ENCODE measurements at places on chromosomes 2 and 18.

- no peak for DNase-seq
- no peak overlapping the region for H3K4me3 ChIP-seq
- no peaks in the 10 kb centered on the region for H3K36me3 ChIP-seq
- H3K27ac ChIP-seq = no peak overlapping the region
- H3K27me3 ChIP-seq = no peaks in the 10 kb centered on the region
Observed at GRCh38 chr2:131567891-131568290, 40.2 kb downstream of the CCDC74A start.

DNA sequence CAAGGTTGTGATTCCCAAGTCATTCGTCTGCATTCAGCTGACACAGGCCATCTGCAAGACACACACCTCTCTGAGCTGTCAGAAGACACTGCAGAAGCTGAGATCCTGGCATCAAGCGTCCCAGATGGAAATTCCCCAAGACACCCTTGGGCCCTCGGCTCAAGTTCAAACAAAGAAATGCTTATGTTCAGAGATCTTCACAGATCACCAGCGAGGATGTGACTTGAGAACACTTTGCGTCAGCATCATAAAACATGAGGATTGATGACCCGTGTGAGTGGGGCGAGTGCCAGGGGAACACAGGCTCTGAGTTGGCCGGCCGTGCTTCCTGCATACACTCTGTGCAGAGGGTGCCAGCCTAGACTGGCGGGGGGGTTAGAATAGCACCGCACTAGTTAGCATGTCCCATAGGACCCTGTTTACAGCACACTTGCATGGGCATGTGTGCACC, 36.8 kb downstream of the KCNIP3 start:
- no peak overlapping the region for H3K27ac ChIP-seq
- H3K36me3 ChIP-seq = peaks cover 3% of the 10 kb centered on the region
- H3K27me3 ChIP-seq = no peaks in the 10 kb centered on the region
- DNase-seq = peak; percentile 59
- H3K4me1 ChIP-seq = peaks cover 32% of the 10 kb centered on the region

- H3K4me3 ChIP-seq = no peak overlapping the region
- no peak overlapping the region for H3K27ac ChIP-seq
- H3K27me3 ChIP-seq = no peaks in the 10 kb centered on the region
Observed at GRCh38 chr2:10267551-10268465, 34.9 kb upstream of the HPCAL1 start.

DNA sequence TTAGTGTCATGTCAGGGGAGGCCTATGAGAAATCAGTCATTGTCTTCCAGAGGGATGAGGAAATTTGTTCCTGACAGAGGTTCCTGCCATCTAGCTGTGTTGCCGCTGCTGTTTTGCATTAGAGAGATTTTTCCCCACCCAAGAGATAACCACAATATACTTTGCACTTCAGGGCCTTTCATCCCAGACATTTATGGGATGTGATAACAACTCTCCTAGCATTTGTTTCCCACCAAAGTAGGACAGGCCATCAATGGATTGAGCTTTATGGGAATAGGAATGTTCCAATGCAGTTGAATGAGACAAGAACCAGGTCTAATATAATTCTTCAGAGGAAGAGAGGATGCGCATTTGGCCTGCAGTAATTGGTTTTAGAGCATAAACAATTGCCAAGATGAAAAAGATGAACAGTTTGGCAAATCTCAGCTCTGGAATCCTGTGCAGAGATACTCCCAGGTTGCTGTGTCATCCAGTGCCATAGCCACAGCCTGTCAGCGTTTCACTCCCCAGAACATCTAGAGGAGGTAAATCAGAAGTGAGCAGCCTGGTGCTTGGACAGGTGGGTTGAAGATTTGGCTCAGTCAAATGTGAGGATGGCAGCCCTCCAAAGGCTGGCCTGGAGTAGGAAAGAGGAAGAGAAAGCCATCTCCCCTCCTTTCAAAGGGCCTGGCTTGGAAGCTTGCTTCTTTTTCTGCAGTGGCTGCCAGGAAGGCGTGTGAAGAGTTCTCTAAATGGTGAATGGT, 93.7 kb upstream of the SETBP1 start:
- H3K4me3 ChIP-seq = no peak overlapping the region
- no peaks in the 10 kb centered on the region for H3K36me3 ChIP-seq
- no peaks in the 10 kb centered on the region for H3K4me1 ChIP-seq
- no peak for DNase-seq
- H3K27ac ChIP-seq = no peak overlapping the region

DNA sequence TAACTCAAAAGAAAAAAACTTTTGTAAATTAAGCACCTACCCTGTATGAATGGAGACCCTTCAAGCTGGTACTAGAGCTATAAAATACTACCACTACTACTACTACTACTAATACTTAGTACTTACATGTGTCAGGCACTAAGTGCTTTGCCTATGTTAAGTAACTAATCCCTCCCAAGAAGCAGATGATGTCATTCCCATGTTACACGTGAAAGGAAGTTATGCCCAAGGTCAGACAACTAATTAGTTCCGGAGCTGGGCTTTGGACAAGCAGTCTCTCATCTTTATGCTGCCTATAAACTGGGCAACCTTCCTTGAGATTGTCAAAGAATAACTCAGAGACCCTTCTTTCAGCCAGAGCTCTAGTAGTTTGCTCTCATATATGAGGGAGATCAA, 13.9 kb upstream of the ATP6V1B1 start:
- no peak overlapping the region for H3K4me3 ChIP-seq
- no peak overlapping the region for H3K27ac ChIP-seq
- no peaks in the 10 kb centered on the region for H3K36me3 ChIP-seq
- H3K27me3 ChIP-seq = peaks cover 4% of the 10 kb centered on the region

DNA sequence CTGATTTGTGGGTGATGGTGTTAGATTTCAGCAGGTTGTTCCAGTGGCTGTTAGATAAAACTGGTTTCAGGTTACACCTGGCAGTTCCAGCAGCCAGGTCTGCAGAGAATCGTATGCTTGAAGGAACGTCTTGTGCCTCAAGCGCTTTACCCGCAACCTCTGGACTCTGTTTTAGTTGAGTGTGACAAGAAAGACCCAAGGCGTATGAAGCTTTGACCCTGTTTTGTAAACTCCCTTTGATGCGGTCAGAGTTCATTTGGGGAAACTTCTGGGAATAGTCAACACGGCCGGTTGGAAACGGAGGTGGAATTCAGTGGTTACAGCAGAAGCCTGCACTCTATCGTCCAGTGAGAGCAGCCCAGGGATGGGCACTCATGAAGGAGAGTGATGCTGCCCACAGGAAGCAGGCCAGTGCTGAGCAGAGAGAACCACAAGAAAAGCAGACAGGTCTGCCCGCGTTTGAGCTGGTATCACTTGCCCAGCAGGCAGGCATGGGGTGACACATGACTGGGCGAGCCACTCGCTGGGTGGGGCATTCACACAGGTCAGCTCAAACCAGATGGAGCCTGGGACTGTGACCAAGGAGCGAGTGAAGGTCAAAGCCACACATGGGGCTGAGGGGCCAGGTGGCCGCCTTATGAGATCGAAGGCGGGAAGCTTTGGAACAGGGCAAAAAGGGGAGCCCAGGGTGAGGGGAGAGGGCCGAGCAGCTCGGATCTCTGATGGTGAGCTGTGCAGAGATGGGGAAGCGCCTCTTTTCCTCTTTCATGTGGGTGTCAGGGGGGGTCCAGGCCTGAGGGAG, 99.6 kb upstream of the MBOAT2 start:
- H3K4me1 ChIP-seq = peaks cover 50% of the 10 kb centered on the region
- no peaks in the 10 kb centered on the region for H3K36me3 ChIP-seq
- no peak overlapping the region for H3K4me3 ChIP-seq
- H3K27me3 ChIP-seq = no peaks in the 10 kb centered on the region

Data from spinal cord (tissue), 10 donors.